Activated naive CD4-positive, alpha-beta T cell treated with anti-CD3 and anti-CD28 coated beads for 36 hours (primary cell): ENCODE measurements at places on chromosomes 2 and 18.
A peak's percentile ranks its signal among the peaks of the same experiment; 100 is the strongest.

DNA sequence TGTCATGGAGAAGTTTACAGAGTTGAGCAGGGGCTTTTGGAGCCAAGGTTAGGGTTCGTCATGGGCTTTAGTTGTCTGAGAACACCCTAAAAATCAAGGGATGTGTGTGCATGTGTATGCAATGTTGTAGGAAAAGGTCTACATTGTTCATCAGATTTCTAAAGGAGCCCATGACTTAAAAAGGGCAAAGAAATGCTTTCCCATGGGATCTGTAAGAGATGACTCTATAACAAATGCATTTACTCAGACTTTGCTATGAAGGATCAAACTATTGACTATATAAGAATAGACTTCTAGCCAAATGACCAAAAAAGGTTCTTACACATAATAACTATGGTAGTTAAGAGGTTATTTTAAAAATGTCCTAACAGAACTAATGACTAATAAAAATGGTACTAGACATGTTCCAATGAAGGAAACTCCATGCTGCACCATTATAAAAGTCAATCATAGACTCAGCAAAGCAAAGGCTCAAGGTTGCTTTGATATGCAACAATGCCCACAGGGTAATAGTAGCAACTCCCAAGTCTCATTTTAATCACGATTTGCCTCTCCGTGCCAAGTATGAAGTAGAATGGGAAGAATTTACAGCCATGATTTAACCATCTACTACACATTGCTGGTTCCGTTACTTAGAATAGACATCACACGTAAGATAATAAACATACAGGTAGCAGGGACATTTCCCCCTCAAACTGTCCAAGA, 158.5 kb downstream of the NCKAP5 start:
- no peak for DNase-seq

GRCh38 chr2:66840321-66841002, 405.5 kb downstream of the MEIS1 start:
- no peak for DNase-seq

DNA sequence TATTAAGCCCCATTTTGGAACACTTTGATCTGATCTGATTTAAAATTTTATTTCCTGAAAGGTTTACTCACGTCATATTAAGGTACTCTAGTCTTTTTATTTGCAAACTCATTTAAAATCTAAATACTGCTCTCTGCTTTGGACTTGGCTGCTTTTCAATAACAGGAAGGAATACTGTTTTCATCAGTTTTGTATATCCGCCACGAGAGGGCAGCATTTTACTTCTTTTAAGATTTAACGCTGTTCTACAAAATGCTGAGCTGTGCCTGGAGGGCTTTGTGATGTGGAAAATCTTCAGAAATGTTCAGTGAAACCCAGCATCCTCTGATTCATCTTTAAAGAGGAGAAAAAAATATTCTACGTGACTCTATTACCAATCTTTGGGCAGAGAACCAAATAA, 37.5 kb upstream of the SLC38A11 start:
- peak; percentile 64 for DNase-seq

- no peak for DNase-seq
Measured at GRCh38 chr2:1528273-1529064, 115.2 kb downstream of the TPO start.

GRCh38 chr2:237534380-237534779, 32.0 kb upstream of the PRLH start:
- no peak for DNase-seq

- no peak for DNase-seq
Measured at GRCh38 chr2:86809481-86810121, 18.9 kb upstream of the CD8A start.

GRCh38 chr2:80634590-80634989, 330.0 kb upstream of the LRRTM1 start:
- no peak for DNase-seq

DNA sequence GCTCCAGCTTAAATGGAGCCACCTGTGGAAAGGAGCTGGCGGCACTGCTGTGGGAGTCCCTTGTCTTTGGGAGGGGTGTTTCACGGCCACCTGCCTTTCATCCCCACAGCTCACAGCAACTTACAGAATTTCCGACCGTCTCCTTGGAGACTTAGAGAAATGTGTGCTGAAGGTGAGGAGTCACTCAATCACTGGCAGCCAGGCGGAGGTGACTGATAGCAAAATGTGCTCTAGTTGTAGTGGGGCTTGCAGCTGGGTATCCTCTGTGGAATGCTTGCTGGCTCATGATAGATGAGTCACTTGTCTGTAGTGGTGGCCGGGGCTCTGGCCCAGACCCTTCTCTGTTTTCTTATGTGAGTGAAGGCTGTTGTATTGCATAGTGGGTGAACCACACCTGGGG, 110.7 kb downstream of the SH3RF3 start:
- DNase-seq = no peak
